Stomach (tissue), 19 donors: ENCODE measurements at places on chromosomes 7 and 10. TPM values are rescaled to one million over a fixed set of nuclear protein-coding genes. Genes with fewer than 3 reads are reported as not detected.

GRCh38 chr7:93985101-93985500 lies 19.1 kb downstream of the BET1 start:
- no peak for DNase-seq

- no peak for DNase-seq
These were observed 71.2 kb downstream of the APBB1IP start for GRCh38 chr10:26509307-26509706.

GRCh38 chr7:93651603-93652159 lies 77.2 kb upstream of the CALCR start:
- no peak for DNase-seq

The IGF2BP3 gene
- not detected for total RNA-seq

The ASAH2 gene
- total RNA-seq: 3.5 TPM
